Activated gamma-delta T cell treated with anti-CD3 and anti-CD28 coated beads, Interleukin-2, amount 50 U/mL, for 16 hours (primary cell): ENCODE measurements at places on chromosomes 11 and 22.

DNA sequence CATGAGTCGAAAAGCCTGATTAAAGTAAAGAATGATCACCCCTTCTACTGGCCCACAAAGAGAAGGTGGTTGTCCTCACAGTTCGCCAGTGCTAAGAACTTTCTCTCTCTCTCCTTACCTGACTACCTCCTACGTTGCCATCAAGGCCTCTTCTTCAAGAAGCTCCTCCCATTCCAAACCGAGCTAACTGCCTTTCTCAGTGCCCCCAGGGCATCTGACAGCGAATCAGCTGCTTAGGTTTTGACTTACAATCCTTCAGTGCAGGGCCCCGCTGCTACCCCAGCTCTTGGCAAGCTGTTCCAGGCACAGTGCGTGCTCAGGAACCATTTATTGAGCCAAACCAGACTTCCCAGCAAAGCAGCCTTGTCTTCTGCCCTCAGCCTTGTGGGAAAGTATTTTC, 5.8 kb downstream of the VSTM5 start:
- DNase-seq: no peak

DNA sequence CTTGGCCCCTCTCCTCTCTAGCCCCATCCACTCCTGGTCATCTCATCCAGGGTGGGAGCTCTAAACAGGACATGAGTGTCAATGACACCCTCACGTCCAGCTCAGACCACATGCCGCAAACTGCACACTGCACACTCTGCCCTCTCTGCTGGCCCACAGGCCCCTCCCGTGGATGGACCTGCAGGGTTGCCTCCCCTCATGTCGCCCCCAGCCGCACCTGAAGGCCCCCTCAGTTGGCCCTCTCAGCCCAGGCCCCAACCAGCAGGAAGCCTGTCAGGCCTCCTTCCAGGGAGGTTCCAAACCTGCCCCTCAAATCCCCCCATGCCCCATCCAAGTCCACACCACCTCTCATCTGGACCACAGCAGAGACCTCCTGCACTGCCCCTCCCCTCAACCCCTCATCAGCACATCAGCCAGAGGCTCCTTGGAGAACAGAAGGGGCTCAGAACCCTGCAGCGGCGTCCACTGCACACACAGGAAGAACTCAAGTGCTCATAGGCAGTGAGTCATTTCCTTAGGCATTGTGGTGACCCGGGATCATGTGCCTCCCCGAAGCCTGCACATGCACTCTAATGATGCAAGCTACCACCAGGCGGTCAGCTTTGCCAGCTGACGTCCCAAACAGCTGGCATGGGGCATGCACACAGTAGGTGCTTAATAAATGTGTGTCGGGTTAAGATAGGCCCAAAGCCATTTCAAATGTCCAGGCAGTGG, 12.9 kb upstream of the CDKN1C start:
- DNase-seq: peak; percentile 38

DNA sequence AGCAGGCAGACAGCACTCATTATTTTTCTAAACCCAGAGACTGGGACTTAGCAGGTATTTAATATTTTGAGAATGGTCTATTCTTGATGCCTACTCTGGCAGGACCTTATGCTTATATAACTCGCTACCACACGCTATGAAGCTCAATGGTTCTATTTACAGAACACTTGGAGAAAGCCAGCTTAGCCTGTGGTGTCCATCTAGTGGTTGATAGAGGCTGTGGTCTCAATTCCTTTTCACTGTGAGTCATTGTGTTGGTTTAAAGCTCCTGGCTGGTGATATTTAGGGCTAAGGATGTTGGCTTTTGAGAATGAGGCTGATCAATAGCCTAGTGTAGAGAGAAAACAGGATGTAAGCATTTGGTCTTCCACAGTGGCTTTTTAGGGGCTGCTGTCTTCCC, 206.4 kb downstream of the DBX1 start:
- DNase-seq: no peak

DNA sequence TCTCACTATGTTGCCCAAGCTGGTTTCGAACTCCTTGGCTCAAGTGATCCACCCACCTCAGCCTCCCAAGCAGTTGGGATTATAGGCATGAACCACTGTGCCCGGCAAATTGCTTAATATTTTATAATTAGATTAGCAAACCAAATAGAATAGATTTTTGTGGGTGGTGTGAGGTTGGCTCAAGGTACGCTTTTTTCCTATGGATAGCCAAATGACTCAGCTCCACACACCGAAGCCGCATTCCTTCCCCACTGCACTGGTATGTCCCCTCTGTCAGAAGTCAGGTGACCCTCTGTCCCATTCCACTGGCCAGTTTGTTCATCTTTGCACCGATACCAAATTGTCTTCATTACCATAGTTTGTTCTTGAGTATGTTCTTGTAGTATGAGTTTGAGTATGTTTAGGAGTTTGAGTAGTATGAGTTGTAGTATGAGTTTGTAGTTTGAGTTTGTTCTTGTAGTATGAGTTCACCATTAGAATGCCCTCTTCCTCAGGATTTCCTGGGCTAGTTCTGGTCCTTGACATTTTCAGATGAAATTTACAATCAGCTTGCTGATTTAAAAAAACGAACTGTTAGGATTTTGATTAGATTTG, 19.4 kb downstream of the SUSD2 start:
- no peak for DNase-seq

- DNase-seq: no peak
Observed at GRCh38 chr22:37260155-37260795, 16.2 kb upstream of the RAC2 start.

DNA sequence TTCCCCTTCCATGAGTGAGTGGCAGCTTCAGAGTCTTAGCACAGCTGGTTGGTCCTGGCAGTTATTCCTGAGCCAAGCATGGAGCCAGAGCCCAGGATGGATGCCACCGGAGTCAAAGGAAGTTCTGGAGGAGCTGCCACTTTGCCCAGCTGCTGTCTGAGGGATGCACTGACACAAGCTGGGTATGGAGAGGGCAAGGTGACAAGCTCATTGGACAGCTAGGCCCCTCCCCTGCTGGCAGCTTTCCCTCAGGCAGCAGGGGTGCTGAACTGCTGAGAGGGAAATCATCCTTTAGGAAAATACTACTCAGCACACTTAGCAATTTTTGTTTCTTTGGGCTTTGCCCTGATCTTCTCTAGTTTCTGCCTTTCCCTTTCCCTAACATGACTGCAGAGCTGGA, 99.3 kb upstream of the SESN3 start:
- DNase-seq: no peak
